ENCODE measurements at places on chromosomes 16 and 17.

- DNase-seq, result peak; percentile 23
Observed at GRCh38 chr17:35022536-35023063, 40.9 kb downstream of the RFFL start.

- no peak for DNase-seq
Observed at GRCh38 chr17:15380446-15380845, 39.0 kb upstream of the TEKT3 start.

- DNase-seq, result no peak
Observed at GRCh38 chr17:35733366-35733765, 1.9 kb downstream of the RASL10B start.

GRCh38 chr17:77753246-77753645 lies 205.3 kb upstream of the TNRC6C start:
- no peak for DNase-seq

GRCh38 chr16:57084257-57084770 lies 8.1 kb upstream of the CPNE2 start:
- DNase-seq, result peak; percentile 81

DNA sequence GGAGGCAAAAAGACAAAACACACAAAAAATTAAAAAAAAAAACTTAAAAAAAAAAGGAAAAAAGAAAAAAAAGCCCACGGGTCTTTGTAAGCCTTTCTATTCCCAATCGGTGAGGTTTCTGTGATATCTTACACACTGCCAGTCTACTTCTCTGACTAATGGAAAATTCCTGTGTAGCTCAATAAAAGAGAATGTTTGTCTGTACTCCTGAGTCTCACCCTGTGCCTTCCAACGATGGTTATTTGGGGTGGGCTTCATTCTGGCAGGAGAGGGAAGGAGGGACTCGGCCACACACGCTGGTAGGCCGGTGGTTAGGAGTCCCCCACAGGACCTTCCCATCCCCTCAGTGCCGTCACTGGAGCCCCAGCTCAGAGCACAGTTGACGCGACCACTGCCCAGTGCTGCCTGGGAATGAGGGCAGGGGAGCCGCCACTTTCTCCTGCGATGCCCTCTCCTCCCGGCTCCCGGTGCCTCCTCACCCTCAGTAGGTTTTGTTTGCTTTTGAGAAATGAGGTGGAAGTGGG lies 68.0 kb downstream of the AMFR start:
- DNase-seq, result peak; percentile 13

DNA sequence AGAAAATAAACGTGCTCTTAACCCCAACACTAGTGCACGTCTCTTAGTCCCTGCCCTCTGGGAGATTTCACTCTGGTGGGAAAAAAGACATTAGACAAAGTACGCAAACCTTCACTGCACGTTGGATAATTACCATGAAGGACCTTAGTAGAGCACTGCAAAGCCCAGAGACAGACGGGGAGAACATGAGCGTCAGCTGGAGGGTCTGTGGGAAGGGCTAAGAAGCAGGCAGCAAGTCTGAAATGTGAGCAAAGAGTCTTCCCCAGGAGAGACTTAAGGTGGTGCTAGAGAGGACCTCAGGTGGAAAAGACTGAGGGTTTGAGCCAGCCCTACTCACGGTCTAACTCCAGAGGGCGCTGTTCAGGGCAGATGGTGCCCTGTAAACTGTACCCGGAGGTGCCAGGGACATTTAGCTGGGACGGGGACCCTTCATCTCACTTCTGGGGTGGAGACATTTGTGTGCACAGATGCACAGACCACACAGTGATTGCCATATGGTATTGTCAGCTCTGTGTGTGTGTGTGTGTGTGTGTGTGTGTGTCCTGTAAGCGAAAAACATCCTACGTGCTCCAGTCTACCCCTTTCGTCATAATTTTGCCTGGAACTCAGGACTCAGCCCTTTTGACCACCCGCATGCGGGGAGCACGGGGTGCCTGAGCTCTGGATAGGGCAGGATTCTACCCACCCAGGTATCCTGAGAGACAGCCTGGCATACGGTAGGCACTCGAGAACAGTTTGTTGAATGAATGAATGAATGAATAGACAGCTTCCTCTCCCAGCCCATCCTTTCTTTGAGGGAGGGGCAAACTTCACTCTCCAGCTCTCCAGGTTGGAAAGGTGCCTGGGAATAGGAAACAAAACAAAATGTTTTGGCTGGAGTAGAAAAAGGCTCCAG lies 10.1 kb upstream of the STAC2 start:
- DNase-seq, result peak; percentile 48

DNA sequence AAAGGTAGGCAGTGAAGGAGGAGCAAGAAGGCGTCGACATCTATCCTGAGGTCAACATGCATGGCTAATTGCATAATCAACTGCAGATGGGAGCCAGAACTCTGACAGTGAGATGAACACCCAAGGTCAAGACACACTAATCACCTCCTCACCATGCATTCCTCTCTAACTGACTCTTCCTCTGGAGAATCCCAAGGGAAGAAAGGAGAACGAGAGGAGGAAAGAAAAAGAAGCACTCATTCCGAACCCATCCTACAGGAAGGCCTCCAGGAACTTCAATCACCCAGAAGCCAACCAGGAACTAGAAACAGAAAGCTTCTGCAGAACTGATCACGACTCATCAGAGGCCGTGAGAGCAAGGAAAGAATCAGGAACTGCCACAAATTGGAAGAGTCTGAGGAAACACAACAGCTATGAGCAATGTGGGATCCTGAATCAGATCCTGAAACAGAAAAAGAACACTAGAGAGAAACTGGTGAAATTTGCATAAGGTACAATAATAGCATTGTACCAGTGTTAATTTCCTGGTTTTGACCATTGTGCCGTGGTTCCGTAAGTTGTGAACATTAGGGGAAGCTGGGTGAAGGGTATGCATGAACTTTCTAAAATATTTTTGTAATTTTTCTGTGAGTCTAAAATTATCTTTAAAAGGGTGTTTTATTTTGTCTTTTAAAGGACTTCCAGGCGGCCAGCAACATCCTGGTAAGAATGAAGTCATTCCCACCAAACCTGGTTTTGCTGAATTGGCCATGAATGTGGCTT lies 10.0 kb upstream of the BEAN1 start:
- no peak for DNase-seq

DNA sequence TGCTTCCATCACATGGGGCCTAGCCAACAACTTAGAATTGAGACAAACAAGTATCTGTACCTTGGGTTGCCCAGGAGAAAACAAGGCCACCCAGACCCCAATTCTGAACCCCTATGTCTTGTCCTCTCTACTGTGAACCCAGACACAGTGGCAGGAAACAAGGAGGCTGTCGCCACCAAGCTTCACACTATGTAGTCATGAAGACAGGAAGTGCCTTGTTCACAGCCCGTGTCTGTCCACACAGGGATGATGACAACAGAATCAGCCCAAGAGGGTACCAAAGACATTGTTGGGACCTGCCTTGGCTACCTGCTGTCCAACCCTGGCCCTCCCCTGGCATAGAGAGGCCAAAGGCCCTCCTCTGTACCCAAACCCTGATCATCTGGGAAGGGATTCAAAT lies 84.8 kb downstream of the CDYL2 start:
- DNase-seq, result no peak

GRCh38 chr16:35296962-35297653 lies 1837.7 kb downstream of the TP53TG3F start:
- DNase-seq, result no peak

DNA sequence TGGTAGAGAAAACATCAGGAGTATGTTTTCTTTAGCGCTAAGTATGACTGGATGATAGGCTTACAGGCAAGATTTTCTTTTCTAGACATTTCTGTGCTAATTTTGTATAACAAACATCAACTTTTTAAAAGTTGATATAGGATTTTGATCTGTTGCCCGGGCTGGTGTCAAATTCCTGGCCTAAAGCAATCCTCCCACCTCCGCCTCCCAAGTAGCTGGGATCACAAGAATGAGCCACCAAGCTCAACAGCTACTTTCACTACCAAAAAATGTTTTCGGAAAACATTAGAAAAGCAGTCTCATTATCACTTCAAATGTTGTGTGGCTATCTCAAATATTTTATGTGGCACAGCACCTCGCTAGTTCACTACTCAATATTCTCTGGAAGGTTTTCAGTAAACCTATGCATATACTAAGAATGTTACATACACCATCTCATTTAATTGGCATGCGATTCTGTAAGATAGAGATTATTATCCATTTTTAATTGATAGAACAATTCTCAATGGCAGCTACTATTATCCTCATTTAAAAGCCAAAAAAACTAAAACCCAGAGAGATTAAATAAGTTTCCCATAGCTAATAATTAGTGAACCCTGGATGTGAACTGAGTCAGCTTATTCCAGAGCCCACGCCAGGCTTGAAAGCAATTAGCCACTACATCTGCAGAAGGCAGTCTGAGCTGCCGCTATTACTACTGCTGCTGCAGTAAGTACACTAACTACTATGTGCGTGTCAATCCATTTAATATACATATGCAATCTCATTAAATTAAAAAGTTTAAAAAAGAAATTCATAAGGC lies 41.7 kb downstream of the CREBBP start:
- DNase-seq, result no peak
